GM23248 (cell line): ENCODE measurements at places on chromosomes 6 and 20.

DNA sequence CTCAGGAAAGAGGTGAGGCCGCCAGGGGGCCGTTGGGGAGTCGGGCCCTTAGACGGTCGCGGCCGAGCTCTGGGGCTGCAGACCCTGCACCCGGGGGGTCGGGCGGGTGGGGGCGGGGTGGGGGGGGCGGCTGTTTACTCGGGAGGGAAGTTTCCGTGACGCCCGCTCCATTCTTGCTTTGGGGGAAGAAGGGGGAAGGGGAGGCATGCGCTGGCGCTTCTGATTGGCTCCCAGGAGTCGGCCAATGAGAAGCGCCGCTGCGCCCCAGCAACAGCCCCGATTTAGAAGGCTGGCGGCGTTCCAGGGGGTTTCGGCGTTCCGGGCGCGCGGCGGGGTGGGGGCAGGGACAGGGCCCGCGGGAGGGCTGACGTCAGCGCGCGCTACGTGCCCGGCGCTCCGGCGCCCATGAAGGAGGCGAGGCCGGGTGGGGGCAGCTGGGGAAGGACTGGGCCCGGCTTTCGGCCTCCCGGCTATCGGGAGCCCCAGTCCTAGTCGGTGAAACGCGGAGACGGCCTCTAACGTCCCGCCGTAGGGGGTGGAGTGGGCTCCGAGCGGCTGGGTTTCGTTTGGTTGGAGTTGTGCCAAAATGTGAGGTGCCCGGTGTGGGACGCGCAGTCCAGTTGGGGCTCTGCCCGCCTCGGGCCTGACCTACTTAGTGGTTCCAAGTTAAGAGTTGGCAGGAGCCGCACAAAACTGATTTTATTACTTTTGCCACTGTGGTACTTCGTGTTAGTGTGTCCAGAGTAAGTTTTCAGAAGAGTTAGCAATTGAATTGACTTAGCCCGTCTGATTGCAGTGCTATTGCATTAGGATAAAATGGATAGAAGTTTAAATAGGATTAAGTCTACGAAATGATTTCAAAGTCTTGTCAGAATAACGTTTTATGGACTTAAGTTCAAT is 1.1 kb downstream of the PNRC1 start:
- peak; percentile 100 for DNase-seq

DNA sequence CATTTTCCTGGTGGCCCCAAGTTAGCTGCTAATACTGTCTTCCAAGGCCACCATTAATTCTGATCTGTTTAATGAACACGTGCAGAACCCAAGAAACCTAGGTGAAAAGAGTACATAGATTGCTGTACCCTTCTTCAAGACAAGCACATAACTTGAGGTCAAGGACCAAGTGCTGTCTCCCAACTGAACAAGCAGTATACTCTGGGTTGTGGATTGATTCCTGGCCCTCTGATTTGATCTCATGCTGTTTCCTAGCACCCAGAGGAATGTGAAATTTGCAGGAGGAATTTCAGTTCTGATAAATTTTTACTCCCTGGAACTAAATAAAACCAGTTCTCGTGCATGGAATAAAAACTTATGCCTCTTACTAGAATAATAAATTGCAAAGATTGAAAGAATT is 75.6 kb downstream of the MTFR2 start:
- DNase-seq, result no peak

DNA sequence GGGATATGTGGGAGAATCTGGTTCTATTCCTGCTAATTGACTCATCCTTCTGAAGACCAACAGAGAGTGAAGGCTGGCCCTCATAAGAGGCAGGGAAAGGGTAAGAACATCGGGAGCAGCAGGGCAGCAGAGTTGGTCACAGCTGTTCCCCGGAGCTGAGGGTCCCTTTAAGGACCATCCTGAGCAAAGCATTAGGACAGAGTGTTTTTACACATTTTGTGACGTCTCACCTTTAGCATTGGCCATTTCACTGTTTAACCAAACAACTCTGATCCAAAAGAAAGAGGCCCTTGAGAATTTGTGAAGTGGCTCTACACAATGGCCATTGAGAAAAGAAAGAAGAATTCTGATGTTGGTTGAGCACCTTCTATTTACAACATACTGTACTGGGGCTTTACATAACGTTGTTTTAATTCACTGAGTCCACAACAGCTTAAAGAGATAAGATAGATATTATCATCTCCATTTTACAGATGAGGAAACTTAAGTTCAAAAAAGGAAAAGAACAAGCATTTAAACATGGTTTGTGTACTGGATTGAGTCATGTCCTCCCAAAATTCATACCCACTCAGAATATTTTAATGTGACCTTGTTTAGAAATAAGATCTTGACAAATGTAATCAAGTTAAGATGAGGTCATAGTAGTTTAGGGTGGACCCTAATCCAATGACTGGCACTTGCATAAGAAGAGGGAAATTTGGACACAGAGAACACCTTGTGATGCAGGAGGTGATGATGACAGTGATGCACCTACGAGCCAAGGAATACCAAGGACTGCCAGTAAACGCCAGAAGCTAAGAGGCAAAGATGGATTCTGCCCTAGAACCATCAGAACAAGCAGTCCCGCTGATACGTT is 62.0 kb downstream of the VGLL2 start:
- DNase-seq, result no peak

- peak; percentile 88 for DNase-seq
Observed at GRCh38 chr20:38255393-38255792, 5.1 kb downstream of the KIAA1755 start.

GRCh38 chr20:38217791-38218565 is 42.6 kb downstream of the KIAA1755 start:
- peak; percentile 98 for DNase-seq

DNA sequence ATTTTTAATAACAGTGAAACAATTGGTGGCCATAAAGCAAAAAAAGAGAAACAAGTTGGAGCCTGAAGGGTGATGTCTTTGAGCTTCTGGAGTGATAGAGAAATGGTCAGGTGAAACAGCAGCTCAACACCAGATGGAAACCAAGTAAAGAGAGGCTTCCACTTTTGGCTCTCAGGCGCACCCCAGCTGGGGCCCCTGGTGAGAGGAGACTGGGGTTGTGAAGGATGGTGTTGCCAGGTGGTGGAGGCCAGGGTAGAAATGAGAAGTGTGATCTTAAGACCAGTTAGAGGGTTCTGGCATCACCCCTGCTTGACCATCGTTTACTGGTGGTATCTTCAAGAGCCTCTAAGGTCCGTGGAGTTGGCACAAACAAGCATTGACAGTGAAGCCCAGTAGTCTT is 126.0 kb upstream of the AKIRIN2 start:
- DNase-seq, result no peak

DNA sequence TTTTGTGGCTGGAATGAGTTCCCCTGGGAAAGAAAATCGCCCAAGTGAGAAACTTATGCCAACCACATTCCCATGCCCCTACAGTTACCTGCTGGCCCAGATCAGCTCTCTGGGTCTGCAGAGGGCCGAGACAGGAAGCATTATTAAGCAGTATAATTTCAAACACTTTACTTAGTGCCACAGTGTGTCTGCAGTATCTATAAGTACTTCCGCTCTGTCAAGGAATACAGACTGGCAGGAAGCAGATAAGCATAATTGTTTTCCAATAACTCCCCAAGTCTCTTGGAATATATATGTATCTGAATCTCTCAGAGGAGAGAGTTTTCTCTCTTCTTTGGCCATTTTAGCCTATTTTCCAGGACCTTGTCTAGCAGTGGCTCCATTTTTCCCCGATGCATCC is 24.9 kb downstream of the SAYSD1 start:
- DNase-seq, result no peak

GRCh38 chr6:57207141-57207540 is 15.0 kb downstream of the RAB23 start:
- peak; percentile 62 for DNase-seq

DNA sequence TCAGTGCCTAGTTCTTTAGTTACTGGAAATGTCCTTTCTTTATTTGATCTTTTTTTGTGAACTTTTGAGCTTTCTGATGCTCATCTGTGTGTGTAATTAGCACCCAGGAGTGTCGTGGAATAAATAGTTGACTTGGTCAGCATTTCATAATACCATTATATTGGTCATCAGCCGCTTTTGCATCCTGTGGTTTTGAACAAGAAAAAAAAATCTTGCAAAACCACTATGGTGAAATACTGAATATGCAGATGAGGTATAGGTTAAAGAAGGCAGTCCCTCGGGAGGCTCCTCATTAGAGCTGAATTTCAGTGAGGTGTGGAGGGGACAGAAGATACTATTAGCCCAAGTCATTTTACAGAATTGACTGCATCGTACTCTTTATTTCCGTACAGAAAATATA is 90.1 kb downstream of the FOXO3 start:
- DNase-seq, result peak; percentile 87

DNA sequence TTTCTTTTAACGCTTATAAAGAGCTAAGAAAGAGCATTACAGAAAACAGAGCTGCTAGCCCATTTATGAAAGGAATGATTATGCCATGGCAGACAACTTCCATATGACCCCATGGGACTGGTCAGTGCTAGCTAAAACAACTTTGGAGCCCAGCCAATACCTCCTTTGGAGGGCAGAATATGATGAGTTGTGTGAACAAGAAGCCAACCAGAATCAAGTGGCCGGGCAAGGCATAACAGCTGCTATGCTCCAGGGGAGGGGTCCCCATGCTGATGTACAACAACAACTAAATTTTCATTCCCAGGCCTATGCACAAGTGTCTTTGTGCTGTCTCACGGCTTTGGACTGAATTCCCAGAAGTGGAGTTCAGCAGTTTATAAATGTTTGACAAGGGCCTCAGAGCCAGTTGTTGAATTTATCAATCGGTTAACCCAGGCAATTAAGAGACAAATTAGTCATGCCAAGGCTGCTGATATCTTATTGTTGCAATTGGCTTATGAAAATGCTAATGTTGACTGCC is 65.0 kb upstream of the ASCC3 start:
- no peak for DNase-seq
